Mucosa of descending colon (tissue), 3 donors: ENCODE measurements at places on chromosomes 1 and 21.

DNA sequence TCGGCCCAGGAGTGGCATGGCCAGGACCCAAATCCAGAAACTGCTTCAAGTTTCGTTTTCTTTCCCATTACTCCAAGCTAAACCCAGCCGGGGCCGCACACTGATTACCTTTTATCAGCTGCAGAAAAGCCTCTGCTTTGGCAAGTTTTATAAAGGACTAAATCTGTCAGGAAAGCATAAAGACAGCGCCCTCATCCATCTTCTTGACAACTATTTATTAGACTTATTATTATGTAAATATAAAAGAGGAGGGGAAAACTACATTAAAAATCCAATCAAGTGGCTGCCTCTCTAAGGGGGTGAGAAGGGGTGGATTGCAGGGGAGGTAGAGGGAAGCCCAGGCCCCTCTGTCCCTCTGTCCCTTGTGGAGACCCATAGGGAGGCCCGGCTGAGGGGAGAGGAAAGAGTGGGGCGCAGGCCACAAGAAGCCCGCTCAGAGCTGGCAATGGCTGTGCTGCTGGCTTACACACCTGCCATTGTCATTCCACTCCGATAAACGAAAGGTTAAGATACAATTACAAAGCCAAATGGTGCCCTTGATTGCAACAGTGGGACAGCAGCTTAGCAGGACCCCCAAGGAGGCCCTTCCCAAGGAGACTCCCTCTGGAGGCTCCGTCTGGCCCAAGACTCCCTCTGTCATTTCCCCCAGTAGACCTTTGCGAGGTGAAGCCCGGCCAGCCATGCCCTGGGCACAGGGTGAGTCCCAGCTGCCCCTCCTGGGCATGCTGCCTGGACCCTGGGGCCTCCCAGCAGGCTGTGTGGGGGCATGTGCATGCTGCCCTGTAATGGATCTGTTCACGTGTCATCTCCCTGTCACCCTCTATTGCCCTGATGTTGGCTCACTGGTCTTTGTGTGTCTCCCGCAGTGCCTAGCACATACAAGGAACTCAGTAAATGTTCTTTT, 45.4 kb downstream of the KCND3 start:
- DNase-seq: no peak

DNA sequence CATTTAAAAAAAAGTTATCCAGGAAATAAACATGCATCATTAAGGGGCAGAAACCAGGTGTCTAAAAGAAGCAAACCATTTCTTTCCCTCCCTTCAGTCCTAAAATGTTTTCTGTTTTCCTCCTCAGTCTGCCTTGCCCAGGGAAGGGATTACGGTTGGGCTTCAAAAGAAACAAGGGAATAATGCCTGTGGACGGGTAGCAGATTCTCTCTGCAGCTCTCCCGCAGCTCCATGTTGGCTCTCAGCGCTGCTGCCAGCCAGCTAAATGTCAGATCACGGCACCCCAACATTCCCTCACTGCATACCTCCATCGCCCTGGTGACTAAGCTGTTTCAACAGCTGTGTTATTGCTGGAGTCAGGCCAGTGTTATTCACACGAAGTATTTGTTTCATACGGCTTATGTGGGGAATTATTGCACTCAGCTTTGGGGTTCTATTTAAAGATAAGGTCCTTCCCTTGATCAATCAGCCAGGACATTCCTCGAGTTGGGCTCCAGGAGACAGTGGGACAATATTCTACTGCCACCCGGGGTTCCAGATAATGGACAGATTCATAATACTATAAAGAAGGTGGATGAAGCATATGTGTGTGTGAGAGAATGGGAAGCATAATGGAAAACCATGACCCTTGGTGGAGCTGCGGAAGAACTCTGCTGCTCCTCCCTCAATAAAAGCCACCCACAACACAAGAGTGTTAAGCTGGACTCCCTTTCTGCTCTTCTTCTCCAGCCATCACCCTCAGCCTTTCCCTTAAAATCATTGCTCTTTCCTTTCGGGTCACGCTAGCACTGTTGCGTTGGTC, 58.2 kb downstream of the WLS start:
- peak; percentile 47 for DNase-seq

GRCh38 chr1:65267271-65267670, 42.1 kb upstream of the DNAJC6 start:
- DNase-seq: no peak

- DNase-seq: no peak
Observed at GRCh38 chr1:5830771-5831599, 161.2 kb downstream of the NPHP4 start.

GRCh38 chr1:213899413-213899812, 88.4 kb upstream of the PROX1 start:
- no peak for DNase-seq

GRCh38 chr21:31872452-31873274, at the start of gene HUNK:
Gene HUNK (plus strand): TSS chr21:31873020. CDS start chr21:31873675, 655 bp downstream.
- DNase-seq: peak; percentile 62
